GM23248 (cell line): ENCODE measurements at places on chromosomes 3 and 15. TPM values are rescaled to one million over a fixed set of nuclear protein-coding genes. Genes with fewer than 3 reads are reported as not detected.

DNA sequence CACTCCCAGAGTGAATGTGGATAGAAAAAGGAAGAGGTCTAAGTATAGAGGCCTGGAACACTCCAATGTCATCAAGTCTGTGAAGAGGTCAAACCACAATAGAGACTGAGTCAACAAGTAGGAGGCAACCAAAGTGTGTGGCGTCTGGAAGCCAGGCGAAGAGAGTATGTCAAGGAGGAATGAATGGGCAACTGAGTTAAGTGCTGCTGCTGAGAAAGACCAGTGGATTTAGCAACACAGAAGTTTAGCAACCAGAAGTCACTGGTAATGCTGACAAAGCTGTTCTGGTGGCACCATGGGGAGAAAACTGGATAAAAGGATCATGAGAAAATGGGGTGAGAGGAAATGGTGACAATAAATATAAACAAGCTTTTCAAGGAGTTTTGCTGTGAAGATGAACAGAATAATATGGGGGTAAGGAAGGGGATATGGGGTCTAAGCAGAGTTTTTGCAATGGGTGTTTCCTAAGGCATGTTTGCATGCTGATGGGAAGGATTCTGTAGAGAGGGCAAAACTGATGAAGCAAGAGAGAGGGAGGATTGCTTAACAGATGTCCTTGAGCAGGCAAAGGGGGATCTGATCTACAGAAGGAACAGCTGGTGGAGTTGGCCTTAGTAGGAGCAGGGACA, 38.4 kb downstream of the PCOLCE2 start:
- DNase-seq = peak; percentile 96

GRCh38 chr3:61117045-61117898, 134.0 kb downstream of the FHIT start:
- no peak for DNase-seq

- DNase-seq = no peak
Measured at GRCh38 chr15:77881950-77882349, 195.6 kb downstream of the TBC1D2B start.

DNA sequence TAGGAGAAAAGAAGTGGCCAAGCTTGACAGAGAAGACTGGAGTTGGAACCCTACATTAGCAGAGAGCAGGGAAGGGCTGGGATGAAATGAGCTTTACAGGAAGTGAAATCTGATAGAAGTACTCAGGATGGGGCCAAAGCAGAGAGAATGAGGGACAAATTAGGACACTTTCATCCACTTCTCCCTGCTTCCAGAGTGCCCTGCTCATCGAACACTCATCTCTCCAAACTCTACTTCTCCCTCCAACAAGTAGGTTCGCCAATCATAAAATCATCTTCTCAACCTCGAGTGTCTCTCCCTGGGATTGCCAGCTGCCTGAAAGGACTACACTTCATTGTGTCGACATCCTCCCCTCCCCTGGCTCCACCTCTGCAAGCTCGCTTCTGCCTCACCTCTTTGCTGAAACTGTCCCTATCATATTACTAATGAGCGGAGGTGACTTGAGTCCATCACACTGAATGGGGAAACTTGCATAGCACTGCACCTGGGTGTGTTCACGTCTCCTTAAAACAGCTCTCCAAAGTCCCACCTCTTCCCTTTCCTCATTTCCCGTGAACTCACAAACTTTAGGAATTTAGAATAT, 365.8 kb downstream of the FOXP1 start:
- no peak for DNase-seq

DNA sequence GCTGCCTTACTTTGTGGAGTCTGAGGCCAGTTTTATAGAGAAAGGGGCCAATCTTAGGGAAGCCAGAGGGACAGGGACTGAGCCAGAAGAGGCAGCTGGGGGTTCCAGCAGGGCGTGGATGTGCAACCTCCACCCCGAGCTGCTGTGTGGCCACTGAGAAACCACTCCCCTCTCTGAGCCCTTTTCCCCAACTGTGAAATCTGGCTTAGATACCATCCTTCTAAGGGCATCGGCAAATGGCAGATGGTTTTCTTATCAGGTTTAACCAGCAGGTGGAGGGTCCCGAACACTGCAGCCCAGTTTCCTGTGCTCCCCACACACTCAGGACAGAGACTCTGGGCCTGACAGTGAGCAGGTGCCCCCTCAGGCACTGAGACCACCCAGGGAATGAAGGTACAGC, 55.8 kb upstream of the SLC6A6 start:
- no peak for DNase-seq

- no peak for DNase-seq
Measured at GRCh38 chr3:79824166-79824565, 56.4 kb upstream of the ROBO1 start.

DNA sequence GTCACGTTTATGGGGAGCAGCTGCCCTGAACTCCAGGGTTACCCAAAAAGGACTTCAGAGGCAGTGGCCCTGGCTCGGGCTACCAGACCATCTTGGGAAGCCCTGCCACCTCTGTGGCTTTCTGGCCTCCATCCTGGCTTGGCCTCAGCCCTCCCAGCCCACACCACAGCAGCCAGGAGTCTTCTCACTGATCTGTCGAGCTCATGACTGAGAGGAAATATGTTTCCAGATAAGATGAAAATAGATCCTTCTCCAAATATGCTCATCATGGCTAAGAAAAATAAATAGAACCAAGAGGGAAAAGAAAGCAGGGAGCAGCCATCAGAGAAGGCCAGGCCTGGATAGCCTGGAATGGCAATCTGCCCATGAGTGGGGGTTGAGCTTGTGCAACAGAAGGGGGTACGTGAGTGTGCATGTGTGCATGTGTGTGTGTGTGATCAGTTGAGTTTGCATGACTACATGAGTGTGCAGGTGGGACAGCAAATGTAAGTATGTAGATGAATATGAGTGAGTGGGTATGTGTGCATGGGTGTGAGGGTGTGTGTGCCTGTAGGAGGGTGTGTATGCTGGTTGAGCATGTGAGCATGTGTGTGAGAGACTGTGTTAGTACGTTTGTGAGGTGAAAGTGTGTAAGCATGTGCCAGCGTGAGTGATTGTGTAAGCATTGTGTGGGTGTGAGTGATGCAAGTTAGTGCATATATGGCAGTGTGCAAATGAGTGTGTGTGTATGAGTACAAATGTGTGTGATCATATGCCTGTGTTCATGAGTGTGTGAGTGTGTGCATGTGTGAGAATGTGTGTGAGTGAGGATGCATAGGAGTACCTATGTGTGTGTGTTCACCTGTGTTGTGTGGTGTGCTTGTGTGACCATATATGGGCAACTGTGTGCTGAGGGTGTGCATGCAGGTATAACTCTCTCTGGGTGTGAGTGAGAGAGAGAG, 9.9 kb upstream of the RFT1 start:
- DNase-seq = no peak

MKRN2OS gene
- total RNA-seq = not detected in 2 replicates
